ENCODE measurements at places on chromosomes 5 and 9.

DNA sequence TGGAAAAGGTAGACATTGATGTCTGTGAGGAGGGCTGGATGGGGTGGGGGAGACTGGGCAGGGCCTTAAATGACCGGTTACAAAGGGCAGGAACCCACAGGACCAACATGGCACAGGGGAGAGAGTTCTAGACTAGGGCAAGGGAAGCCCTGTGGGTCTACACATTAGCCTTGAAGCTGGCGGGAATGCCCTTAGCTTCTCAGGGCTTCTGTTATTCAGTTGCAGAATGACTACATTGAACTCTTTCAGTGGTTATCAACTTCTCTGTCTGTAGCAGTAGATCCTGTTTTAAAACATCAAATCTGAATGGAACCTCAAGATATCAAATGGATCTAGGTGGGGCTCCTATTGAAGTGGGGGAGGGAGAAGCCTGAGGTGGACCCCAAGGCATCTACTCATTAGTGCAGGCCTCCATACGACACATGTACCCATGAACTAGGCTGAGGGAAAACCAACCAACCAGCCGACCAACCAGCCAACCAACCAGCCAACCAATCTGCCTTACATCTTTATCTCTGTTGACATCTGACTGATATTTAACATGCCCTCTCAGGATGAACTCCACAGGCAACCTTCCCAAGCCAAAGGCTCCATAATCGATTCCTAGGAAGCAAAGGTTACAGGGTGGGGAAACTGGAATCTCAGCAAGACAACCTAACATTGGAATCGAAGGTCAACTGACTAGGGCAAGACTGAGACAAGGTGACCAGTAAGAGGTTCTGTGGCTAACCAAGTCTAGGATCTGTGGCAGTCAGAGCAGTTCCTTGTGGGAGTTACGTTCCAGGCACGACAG lies 48.3 kb downstream of the DAP start:
- DNase-seq: no peak

DNA sequence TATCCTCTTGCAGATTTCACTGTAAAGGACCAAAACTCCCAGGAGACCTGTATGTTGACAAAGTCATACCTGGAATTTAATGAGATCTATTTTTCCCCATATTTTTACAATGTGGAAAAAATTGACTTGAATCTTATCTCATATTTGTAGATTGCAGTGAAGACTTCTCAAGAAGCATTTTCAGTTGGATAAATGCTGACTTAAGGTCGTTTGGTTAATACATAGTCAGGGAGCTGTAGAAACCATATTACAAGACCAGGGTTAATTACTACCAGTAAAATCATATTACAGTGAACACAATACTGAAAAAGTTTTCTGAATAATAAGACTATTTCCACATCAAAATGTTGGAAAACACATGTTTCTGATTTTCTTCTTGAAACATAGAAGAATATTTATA lies 119.8 kb downstream of the ATG10 start:
- DNase-seq: no peak

DNA sequence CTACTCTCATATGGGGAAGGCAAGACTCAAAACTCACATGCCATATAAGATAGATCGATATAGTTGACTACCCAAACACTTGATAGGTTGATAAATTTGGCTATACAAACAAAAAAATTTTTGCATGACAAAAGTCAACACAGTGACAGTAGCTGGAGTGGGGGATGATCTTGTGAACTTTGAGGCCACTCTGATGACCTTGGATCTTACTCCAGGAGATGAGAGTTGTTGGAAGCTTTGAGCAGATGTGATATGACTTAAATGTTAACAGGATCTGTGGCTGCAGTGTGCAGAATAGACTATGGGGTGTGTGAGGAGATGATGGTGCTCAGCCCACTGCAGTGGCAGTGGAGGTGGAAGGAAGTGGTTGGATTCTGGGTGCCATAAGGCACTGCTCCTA lies 101.4 kb downstream of the ZFAND5 start:
- DNase-seq: no peak

DNA sequence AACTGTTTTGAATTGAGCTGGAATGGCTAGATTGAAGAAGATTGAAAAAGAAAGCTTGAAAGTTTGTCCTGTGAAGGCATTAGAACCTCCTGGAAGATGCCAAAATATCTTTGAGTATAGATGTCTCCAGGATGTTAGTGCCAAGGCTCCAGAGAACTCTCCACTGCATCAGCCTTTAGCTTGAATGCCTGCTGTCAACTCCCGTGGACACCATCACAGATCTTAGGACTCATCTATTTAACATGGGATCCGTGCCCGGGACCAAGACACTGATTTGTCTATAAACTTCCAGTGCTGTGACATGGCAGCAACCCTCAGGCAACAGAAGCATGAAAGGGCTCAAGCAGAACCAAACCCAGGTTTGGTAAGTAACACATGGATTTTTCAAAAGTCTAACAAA lies 670.9 kb upstream of the ST8SIA4 start:
- no peak for DNase-seq

GRCh38 chr9:137387114-137387890 lies 35.7 kb downstream of the EXD3 start:
- peak; percentile 21 for DNase-seq

GRCh38 chr5:131792896-131793295 lies 3.9 kb downstream of the FNIP1 start:
- DNase-seq: no peak

DNA sequence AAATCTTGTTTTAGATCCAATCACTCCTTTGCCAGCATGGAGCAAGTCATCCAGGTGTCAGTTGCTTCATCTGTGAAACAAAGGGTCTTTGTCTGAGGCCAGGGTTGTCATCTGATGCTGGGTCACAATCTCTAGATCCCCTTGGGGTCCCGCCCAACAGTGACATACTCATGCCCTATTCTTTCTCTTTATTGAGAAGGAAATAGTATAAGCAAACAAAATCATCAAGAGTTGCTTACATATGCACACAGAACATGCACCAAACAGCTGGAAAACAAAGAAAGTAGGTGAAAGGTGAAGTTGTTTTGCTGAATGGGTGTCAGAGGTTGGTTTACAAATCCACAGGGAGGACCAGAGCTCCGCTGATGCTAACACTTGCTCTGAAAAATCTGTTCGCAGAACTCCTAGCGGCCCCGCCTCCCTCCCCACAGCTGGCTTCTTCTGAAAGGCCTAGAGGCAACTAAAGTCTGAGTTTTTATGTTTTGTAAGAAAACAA lies 106.1 kb upstream of the SLC44A1 start:
- DNase-seq: no peak

- DNase-seq: no peak
These were observed 9.4 kb downstream of the FLT4 start for GRCh38 chr5:180639741-180640610.

GRCh38 chr9:100488177-100488576 lies 15.2 kb downstream of the TMEFF1 start:
- no peak for DNase-seq

GRCh38 chr5:93348231-93348630 lies 232.8 kb downstream of the NR2F1-AS1 start:
- DNase-seq: no peak

DNA sequence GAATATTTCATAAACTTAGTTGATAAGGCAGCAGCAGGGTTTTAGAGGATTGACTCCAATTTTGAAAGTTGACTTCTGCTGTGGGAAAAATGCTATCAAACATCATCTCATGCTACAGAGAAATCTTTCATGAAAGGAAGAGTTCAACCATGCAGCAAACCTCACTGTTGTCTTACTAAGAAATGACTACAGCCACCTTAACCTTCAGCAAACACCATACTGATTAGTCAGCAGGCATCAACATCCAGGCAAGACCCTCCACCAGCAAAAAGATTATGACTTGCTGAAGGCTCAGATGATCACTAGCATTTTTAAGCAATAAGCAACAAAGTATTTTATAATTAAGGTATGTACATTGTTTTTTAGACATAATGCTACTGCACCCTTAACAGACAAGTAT lies 7.6 kb downstream of the TMEM174 start:
- no peak for DNase-seq

DNA sequence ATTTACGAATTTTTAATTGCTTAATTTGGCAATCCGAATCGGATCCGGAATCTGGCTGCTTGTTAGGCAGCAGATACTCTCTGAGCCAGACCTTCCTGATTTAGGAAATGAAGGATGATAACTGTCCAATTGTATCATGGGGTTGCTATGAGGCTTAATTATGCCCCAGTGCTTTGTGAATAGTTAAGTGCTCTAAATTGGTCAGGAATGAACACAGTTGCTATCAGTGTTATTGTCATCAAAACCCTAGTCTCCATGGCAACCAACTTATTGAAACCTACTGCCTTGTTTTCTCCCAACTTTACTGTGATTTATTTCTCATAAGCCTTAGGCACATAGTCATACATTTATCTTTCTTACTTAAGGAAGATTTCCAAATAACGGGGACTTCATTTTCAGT lies 47.9 kb downstream of the MAMDC2 start:
- no peak for DNase-seq

- no peak for DNase-seq
These were observed 573 bp upstream of the SPATA24 start for GRCh38 chr5:139404484-139404840.

GRCh38 chr9:99305124-99305523 lies 83.0 kb downstream of the SEC61B start:
- no peak for DNase-seq

DNA sequence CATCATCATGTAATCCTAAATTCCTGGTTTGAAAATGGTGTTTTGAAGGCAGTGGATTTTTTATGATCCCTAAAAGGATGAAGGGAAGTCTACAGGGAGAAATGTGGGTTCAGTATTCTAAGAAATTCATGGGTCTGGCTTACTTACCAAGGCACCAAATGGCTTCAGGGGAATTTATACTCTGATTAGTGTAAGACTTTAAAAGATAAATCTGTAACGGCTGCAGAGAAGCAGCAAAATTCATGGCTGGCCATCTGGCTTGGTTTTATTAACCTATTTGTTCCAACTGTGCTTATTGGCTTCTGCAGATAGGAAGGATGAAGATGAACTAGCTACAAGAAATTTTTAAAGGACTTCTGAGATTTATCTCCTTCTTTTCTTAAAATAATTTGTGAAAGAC lies 222.8 kb downstream of the TENT4A start:
- DNase-seq: no peak

GRCh38 chr9:14752271-14752670 lies 29.7 kb upstream of the CER1 start:
- no peak for DNase-seq

GRCh38 chr9:110328763-110329162 lies 8.9 kb downstream of the TXNDC8 start:
- DNase-seq: no peak

- DNase-seq: no peak
These were observed 467.0 kb downstream of the NTRK2 start for GRCh38 chr9:85136507-85136906.

DNA sequence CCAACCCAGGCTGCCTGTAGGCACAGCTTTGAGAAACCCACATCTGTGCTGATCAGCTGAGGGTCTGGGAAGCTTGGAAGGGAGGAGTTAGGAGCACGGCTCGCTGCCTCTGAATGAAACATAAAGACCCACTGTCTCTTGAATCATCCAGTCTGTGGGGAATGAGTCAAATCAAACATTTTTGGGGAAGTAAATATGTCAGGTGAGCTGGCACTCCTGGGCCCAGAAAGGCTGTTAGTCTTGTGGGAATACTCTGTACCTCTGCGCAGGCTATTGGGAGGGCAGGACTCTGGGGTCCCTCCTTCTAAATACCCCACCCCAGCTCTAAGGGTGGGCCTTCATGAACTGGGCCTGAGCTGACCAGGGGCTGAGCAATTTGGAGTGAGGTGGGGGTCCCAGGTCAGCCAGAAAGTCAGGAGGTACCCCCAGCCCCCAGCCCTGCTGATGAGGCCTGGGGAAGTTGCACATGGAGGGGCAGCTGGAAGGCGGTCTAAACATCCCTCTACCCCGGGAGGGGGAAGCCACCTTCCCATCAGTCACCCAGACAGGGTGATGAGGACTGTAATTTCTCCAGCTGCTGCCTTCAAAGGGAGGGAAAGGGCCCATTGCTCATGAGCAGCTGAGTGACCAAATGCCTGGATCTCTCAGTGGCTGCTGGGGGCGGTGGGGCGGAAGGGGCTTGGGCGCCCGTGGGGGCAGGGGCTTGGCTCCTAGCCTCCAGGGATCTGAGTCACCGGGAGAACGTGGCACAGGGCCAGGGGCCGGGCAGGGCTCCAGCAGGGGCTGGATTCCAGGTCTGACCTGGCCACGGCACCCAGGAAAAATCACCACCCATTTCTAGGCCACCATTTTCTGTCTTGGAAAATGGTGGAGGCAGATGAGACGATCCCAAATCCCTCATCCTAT lies 10.8 kb downstream of the FIBCD1 start:
- DNase-seq: no peak

DNA sequence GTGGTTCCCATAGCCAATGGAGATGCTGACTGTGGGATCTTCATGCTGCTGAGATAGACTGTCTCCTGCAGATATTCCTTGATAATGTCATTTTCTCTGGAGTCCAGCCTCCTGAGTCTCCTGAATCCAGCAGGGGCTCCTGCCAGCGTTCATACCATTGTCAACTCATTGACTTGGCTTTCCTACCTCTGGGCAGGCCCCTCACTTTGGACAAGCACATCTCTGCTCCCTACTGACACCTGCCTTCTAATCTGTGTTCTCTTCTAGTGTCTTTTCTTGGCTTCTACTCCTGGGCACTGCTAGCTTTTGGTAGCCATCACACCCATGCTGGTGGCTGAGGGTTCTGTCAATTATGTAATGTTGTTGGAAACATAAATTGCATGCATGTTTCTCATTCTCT lies 138.0 kb downstream of the ADCY2 start:
- DNase-seq: no peak

DNA sequence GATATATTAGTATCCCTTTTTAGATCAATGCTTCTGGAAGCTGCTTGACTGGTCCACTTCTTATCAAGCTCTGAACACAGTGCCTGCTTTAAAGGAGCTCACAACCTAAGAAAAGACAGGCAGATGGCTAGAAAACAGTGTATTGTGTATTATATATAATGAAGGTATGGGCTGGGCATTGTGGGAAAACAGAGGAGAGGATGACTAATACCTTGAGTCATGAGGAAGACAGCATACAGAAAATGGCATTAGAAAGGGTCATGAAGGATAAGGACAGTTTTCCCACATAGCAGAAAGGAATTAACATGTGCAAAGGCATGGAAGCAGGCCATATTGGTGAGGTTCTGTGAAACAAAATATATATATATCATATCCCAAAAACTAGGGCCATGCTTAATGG lies 309.6 kb downstream of the MLLT3 start:
- no peak for DNase-seq

- DNase-seq: no peak
These were observed 39.9 kb downstream of the ADAMTS6 start for GRCh38 chr5:65441800-65442199.

GRCh38 chr5:34555699-34556508 lies 100.2 kb upstream of the RAI14 start:
- no peak for DNase-seq

DNA sequence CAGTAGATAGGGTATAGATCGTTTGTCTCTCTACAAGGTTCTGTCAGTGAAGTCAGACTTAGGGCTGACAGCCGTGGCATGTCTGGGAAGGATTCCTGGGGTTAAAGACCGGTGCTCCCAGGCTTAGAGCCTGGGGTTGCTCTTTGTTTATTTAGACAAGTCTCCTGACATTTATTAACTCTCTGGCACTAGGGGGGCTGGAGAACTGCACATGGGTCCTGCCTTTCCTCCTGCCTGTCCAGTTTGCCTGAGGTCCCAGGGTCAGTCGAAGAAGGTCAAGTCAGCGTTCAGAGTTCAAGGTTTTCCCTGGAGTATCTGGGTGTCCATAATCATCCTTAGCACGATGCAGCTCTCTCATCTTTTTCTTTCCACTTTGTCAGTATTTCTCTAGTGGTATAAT lies 5.6 kb downstream of the EGFLAM start:
- no peak for DNase-seq
